Stimulated activated CD8-positive, alpha-beta memory T cell treated with anti-CD3 and anti-CD28 coated beads, Interleukin-12 subunit alpha, Interleukin-12 subunit beta, amount 100 ng/mL, for 4 hours (primary cell): ENCODE measurements at places on chromosomes 7 and 10.

- no peak for DNase-seq
Observed at GRCh38 chr10:80861882-80862281, 324.2 kb downstream of the SH2D4B start.

DNA sequence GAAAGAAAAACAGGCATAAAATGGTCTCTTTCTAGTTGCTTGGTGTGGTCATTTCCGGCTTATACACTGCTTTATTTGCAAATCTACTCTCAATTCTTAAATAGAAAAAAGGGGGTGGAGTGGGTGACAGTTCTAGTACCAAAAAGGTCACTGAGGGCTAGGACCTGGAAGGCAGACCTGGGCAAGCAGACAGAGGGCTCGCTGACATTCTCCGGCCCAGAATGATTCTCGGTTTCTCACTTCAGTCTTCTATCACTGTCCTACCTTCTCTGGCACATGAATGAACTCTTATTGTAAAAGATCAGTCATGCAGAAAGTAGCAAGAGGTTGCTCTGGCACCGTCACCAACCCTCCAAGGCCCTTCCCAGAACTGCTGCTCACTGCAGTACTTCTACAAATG, 54.0 kb downstream of the MALSU1 start:
- no peak for DNase-seq

GRCh38 chr10:124709861-124710260, 34.3 kb downstream of the FAM53B start:
- DNase-seq = no peak

DNA sequence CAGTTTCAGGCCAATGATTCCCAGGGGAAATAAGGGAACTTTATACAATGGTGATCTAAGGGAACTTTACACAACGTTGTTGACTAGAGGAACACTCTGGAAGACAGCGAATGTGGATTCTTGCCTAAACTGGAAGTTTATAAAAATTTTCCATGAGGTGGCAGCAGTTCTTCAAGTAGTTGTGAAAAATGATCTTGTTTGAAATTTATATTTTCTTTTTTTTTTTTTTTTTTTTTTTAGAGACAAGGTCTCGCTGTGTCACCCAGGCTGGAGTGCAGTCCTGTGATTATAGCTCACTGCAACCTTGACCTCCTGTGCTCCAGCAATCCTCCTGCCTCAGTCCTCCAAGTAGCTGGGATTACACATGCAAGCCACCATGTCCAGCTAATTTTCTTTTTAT, 32.1 kb upstream of the GTF2I start:
- no peak for DNase-seq

GRCh38 chr10:49361735-49362568, 33.9 kb downstream of the DRGX start:
- no peak for DNase-seq
